ENCODE measurements at places on chromosomes 1 and 21.

DNA sequence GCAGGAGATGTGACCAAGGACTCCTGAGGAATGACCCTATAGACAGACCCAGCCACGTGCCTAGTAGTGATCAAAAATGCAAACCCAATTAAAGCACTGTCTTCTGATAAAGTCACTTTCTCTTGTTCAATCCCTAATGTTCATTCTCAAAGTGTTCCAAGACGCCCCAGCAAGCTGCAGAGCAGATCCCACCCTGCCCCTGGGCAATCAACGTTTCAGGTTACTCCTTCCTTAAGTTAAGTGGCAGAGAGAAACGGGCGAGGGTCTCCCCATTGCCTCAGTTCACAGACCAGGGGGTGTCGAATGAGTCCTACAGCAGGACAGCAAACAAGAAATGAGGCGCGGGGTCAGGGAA lies 699 bp upstream of the RGS2 start:
- DNase-seq = no peak

DNA sequence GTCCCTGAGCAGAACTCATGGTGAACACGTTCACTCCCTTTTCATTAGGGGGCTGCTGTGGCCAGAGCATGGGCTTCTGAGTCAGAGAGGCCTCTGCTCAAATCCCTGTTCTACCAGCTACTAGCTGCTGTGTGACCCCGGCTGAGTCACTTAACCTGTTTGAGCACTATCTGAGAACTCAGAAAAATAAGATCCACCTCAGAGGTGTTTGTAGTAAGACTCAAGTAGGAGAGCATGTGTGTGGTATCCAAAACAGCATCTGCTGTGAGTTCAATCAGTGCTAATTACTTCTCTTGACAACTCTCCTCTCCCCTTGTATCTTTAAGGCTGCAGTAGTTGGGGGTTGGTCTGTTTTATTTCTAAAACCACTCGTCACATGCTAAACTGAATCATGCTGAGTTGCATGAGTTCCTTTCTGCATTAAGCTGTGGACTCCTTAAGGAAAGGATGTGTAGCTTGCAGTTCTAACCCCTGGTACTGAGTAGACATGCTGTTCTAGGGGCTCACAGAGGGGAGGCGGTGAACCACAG lies 39.7 kb upstream of the JUN start:
- DNase-seq = no peak

DNA sequence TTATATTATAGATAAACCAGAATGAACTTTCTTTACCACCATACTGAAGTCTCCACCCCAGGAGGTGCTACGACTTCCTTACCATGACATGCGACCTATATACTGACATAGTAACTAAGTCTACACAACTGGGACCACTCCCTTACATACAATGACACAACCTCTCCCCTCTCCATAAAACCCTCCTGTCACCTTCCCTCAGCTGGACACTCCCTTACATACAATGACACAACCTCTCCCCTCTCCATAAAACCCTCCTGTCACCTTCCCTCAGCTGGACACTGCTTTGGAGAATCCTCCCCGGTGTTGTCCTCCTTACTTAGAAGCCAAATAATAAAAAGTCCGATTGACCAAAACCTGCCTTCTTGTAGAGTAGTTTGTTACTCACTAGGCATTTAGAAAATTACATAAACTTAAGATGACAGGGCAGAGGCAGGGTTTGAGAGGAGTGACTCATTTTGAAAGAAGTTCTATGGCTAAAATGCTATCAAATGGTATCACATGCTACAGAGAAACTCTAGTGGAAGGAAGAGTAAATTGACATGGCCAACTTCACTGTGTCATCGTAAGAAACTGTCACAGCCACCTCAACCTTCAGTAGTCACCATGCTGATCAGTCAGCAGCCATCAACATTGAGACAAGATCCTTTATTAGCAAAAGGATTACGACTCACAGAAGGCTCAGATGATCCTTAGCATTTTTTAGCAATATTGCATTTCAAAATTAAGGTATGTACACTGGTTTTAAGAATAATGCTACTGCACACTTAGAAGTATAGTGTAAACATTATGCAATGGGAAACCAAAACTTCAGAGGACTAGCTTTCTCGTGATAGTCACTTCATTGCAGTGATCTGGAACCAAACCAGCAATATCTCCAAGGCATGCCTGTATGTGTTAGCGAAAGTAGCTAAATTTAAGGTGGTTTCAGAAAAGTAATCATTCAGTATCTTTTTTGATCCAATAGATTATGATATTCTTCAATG lies 56.4 kb downstream of the AHCTF1 start:
- no peak for DNase-seq

GRCh38 chr21:18164483-18164882 lies 80.2 kb upstream of the CHODL start:
- no peak for DNase-seq

- DNase-seq = no peak
Observed at GRCh38 chr1:10710489-10710888, 86.0 kb downstream of the CASZ1 start.
